ENCODE measurements at places on chromosomes 2 and 18.

GRCh38 chr2:216004697-216005283, 8.6 kb downstream of the MREG start:
- no peak for DNase-seq

- DNase-seq: no peak
Measured at GRCh38 chr2:58271826-58272225, 30.7 kb upstream of the FANCL start.

DNA sequence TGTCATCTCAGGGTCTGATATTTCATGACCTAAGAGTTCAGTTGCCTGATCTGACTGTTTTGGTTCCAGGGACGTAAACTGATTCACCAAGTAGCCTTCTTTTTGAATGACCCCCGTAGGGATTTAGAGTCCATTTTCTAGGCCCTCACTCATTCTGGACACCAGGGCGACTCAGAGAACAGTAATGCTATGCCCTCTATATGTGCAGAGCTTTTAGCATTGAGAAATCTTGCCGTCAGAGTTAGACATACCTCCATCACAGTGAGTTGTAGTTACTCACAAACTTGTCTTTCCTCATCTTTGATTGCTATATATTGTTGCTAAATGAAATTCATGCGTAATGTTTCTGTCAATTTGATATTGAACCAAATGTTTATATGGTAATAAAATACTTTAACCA, 92.3 kb downstream of the OSBPL6 start:
- no peak for DNase-seq

DNA sequence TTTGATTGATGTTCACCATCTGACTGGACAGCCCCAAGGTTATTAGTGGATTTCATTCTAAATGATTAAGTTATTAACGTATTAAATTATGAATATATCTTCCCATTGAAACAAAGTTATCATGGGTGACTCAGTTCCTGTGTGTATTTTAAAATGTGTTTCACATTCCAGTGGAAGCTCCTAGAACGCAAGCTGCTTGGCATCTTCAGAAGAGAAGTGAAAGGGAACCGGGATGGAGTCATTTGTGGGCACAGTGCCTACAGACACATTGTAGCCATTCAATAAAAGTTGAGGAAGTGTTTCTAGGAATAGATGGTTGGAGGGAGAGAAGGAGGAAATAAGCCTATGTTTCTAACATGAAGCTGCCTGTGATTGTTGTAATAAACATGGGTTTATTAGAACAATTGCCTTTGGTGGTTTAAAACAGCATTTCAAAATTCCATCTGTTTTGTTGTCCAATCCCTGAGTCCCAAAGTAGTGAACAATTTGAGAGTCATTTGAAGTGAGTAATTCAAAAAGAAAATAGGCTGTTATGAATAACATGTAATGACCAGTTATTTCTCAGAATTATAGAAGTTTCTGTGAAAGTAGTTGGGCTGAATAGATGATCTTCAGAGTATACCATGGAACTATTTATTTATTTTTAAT, 143.5 kb downstream of the PKP4 start:
- DNase-seq: no peak

DNA sequence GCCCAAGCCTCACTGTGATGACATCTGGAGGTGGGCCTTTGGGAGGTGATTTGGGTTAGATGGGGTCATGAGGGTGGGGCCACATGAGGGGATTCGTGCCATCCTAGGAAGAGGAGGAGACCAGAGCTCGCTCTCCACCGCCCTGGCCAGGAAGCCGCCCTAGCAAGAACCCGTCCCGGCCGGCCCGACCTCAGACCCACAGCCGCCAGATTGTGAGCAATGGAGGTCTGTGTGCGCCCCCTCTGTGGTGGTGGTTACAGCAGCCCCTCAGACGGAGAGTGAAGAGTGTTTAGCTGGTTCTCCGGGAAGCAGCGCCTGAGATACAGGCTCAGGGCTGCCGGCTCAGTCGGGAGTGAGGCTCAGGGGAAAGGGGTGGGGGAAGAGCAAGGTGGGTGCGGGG, 83.3 kb downstream of the RTP5 start:
- DNase-seq: no peak

- DNase-seq: no peak
Measured at GRCh38 chr2:127182626-127183458, 37.3 kb downstream of the CYP27C1 start.

DNA sequence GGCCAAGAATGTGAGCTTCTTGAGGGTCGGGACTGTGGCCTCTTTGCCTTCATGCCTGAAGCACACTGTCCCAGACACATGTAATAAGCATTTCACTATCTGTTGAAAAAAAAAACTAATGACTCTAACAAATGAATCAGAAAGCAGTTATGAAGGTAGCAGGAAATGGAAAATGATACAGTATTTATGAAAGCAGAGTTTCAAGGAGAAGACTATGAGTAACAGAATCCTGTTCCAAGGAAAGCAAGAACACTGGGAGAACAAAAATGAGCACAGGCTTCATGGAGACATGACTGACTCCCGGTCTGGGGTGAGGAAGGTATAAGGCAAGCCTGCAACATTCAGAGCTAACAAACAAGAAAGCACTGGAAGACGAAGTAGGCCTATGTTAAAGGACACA, 190.8 kb downstream of the RNF152 start:
- DNase-seq: no peak

DNA sequence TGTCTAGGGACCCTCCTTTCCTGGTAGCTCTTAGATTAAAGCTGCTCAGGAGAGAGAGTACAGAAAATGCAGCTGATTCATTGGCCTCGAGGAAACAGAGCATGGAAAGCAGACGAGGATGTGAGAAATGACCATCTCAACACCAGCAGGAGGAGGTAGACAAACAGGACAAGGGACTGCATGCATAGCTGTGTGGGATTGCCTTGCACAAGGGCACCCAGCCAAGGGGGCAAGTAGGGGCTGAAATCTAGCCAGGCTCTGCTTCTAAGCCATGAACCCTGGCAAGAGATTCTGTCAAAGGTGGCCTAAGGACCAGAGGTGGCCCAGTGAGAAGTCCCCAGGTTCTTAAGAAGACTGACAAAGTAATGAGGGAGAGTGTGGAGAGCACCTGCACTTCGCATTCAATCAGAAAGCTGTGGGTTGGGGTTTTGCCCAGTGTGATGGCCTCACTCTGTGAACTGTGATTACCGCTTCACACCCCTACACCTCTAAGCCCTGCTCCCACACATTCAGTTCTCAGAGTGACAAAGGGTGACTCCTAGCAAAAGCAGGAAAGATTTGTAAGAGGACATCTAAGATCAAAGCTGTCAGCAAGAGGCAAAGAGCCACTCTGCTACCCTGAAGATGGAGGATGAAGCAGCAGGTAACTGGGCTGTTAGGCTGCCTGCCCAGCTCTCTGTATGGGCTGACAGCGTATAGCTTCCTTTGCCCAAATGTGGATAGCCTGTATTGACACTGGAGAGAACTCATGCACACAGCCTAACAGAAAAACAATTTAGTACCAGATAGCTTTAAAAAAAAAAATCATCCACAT, 151.3 kb upstream of the PELI1 start:
- no peak for DNase-seq

GRCh38 chr18:76013057-76013456, 482.0 kb downstream of the ZNF516 start:
- no peak for DNase-seq

DNA sequence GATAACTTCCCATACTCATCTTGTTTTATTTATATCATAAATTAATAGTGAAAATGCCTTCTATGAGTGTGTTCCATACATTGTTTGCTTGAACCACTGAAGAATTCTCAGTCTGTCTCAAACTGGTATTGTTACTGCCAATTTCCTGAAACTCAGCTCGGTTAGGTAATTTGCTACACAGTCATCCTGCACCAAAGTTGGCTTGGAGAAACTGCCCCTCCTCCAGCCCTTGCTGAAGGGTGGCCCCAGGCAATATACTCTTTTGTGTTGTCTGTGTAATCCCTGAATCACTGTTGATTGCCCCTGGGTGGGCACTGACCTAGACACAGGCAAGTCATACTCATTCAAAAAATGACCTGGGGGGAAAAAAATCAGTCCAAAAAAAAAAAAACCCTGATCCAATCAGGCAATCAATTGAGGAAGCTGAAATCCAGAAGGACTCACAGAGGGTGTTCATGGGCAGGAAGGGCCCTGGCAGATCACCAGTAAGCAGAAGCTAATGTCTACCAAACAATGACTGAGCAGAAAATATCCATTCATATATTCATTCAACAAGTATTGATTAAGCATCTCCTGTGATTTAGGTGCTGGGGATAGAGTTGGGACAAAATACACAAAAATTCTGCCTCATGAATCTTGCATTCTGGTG, 3.8 kb upstream of the SESTD1 start:
- DNase-seq: no peak

DNA sequence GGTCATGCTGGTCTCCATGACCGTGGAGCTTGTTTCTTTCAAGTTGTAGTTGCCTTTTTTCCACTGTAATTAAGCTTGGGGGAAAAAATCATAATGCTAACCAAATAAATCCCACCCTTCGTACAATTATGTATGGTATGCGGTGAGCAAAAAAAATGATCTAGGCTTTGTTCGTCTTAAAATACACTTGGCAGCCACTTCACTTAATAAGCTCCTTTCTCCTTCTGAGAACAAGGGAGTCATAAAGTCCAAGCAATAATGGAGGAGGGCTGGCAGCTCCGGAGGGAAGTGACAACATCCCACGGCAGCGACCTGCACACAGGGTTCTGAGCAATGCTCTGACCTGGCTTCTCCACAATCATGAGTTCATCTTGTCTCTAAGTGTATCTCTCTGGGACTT, 91.2 kb upstream of the KLHL29 start:
- DNase-seq: no peak

DNA sequence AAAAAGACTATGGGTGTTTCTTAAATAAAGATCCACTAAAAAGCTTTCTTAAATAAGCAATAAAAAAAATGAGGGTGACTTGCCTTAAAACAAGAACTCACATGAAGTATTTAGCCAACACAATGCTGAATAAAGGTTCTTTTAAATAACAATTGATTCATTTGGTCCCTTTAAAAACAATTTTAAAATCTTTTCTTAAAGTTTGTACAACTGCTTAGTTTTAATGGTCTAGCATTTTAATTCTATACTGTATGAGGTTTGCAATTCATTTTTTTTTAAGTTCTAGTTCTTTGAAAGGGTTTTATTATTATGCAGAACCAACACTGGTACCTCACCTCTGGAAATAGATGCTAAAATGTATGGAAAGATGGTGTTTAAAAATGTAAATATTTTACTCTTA, 1017.5 kb downstream of the LRP1B start:
- DNase-seq: no peak

GRCh38 chr2:134395779-134396178, 141.9 kb downstream of the MGAT5 start:
- no peak for DNase-seq

GRCh38 chr2:132390076-132390475, 26.5 kb upstream of the GPR39 start:
- DNase-seq: no peak

- no peak for DNase-seq
Measured at GRCh38 chr2:238060096-238060541, 682 bp upstream of the SCLY start.

DNA sequence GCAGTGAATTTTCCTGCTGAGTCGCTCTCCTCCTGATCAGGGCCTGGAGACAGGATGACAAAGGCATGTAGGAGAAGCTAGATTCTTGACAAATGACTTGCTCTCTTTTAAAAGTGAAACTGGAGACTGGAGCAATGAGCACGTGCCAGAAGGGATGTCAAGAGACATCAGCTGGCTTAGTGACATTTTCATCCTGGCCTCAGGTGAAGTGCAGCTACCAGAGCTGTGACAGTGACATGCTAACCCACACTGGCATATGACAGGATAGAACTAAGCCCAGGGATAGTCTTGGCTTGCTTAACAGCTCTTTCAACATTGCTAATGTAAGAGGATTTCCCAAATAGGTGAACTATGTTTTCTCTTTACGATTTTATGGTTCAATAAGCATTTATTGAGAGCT, 757.5 kb upstream of the DDX18 start:
- DNase-seq: no peak

DNA sequence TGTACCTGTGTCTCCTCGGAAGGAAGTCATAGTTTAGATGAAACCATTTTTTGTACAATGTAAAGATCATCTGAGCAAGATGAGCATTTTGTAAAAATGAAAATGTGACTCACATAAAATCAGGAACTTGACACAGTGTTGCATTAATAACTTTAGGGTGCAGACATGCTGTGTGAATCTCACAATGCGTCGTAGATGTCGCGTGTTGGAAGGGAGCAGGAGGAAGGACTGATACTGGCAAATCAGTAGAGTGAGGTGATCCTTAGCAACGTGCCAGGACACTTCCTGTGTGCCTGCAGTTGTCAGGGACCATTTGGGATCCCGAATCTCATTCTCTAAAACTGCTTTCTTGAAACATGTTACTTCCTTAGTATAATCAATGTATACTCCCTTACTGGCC, 103.1 kb downstream of the SH3BP4 start:
- no peak for DNase-seq

GRCh38 chr2:119264781-119265692, 41.4 kb downstream of the STEAP3 start:
- DNase-seq: peak; percentile 50

GRCh38 chr2:54504866-54505265, 48.7 kb downstream of the SPTBN1 start:
- no peak for DNase-seq

- DNase-seq: no peak
Measured at GRCh38 chr2:15226661-15227060, 334.5 kb downstream of the NBAS start.

DNA sequence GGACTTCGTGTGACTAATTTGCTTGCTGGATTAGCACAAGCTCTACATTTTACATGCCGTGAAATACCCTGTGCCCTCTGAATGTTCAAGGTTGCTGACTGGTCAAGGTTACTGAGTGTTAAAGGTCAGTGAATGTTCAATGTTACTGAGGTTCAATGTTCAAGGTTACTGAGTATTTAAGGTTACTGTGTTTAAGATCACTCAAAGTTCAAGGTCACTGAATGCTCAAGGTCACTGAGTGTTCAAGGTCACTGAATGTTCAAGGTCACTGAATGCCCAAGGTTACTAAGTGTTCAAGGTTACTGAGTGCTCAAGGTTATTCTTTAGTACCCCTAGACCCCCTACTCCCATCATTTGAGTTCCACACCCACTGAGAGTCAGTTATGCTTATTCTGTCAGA, 277.6 kb downstream of the CLIP4 start:
- no peak for DNase-seq

DNA sequence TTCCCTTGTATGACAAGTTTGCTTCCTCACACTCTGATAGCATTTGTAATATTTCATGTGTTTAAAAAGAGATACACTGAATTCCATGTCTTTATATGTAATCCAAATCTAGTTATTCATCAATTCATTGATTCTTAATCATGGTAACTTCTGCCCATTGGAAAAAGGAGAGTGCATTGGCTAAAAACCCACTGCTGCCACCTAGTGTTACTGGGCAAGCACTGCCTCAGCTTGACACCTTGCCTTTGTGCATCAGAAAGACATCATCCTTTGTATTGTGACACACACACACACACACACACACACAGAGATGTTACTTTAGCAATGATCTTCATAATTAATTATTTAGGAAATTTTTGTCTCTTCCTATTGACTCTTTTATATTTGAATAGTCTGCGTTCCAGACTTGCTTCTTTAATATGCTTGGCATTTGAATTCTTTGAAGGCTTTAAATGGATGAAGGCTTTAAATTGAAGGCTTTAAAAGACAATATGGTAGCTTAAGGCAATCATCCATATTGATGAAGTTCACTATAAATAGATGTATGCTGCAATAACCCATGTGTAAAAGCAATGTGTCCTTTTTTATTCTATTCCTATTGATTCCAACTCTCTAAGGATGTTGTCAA, 414.2 kb upstream of the CHST9 start:
- DNase-seq: peak; percentile 35

All from BE2C (cell line).